ENCODE measurements at places on chromosomes 2 and 18. TPM values are rescaled to one million over a fixed set of nuclear protein-coding genes. Genes with fewer than 3 reads are reported as not detected.

TGFA gene
- total RNA-seq: 0.31 TPM

NDC80 gene
- 0.31 TPM for total RNA-seq

CYRIA gene
- 11.5 TPM for total RNA-seq

REEP1 gene
- 65.7 TPM for total RNA-seq

FOXD4L1 gene
- 0.50 TPM for total RNA-seq

TTC31 gene
- 18.8 TPM for total RNA-seq

NPAS2 gene
- total RNA-seq: 11.8 TPM

MYL1 gene
- not detected for total RNA-seq

ANKRD36B gene
- total RNA-seq: 29.9 TPM

GYPC gene
- 93.4 TPM for total RNA-seq

- ATAC-seq: no peak
These were observed 5.5 kb upstream of the RMDN2 start for GRCh38 chr2:37919631-37920032.

DNA sequence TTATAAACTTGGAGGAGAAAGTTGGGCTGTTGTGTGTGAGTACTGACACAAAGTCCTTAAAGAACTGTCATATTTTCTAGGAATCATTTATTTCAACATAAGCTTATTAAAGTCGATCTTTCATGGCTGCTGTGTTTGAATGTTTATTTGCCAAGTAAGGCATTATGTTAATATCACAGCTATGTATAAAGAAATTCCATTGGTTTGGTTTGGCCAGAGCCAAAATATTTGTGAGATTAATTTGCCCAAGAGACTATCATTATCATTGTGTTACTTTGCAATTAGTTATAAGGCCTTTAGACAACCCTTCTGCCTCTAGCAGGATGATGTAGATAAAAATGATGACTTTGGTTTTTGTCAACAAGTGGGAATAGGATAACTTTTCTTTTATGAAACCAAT lies 240.6 kb upstream of the NT5C1B start:
- ATAC-seq: no peak

DNA sequence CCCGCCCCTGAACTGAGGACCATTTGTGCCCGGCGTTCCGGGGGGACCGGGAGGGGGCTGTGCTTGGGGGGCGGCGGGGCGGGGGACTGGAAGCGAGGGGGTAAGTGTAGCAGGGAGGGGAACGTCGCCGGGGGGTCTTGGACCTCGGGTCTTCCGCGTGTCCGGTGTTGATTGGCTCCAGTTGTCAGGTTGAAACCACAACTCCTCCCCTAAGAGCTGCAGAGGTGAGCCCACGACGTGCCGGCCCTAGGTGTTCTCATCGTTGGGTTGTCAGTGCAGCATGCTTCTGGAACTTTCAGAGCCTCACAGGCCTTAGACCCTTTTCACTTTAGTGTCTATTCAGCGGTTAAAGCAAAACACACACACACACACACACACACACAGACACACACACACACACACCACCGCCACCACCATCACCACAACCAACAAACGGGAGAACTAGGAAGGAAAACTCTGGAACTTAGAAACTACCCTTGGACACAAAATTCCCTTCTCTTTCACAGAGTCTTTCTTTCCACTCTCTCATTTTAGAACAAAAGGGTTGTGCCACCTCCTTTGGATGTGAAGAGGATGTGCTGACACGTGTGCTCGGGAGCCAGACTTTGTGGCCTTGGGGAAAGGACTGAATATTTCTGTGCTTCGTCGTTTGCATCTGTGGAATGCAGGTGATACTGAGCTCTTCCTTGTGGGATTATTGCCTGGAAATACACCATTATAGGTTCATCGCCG lies 6.7 kb upstream of the DLX2 start:
- ATAC-seq: no peak

- no peak for ATAC-seq
These were observed 41.6 kb downstream of the ANKRD44 start for GRCh38 chr2:197268786-197269584.

- ATAC-seq: no peak
These were observed 15.2 kb downstream of the SP100 start for GRCh38 chr2:230430957-230431910.

- ATAC-seq: no peak
These were observed 90.4 kb downstream of the SCN3A start for GRCh38 chr2:165113414-165113813.

DNA sequence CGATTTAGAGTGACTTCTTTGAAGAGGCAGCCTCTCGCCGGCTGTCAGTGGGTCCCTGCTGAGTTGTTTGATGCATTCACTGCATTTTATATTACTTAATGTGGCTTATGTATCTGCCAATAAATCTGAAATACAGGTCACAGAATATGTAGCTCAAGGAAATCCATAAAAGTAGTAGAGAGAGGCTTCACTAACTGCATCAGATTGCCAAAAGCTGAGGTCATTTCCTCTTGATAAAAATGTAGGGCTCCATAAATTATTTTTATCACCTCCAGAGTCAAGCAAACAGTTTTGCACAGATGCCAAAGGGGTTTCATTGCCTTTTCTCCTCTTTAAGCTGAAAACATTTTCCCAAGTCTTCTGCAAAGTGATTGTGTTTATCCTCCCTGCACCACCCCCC lies 36.5 kb upstream of the CCDC93 start:
- ATAC-seq: no peak

DNA sequence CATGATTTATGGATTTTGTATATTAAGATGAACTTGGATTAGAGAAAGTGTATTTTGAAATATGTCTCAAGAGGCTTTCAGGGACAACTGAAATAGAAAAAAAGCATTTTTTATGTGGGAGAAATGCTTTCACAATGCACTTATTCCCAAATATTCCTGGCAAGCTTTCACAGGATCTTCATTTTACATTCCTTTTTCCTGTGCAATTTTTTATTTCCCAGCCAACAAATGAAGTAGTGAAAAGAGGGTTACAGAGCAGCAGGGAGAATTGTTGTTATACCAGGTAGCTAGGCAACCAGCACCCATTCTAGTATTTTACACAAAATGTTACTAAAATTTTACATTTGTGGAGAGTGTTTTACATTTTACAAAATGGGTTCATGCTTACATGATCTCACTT lies 167.0 kb upstream of the RPRM start:
- ATAC-seq: no peak

DNA sequence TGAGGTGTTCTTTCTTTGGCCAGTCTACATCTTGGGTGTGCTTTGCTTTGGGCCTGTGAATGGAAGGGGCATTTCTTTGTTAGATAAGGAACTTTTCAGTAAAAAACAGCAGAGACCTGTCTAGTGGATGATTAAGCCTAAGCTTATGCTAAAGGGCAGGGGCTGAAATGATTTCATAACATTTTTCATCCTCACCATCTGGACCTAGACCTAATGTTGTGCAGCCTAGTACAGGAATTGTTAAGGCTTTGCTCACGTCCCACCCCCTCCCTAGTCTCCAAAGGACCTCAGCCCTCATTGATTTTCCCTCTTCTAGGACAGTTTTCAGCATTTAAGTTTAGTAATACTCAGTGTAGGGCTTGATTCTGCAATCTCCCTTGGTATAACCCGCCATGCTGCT lies 111.8 kb downstream of the PRKCE start:
- no peak for ATAC-seq

GRCh38 chr2:132253496-132254305 lies 91.9 kb upstream of the ANKRD30BL start:
- no peak for ATAC-seq

DNA sequence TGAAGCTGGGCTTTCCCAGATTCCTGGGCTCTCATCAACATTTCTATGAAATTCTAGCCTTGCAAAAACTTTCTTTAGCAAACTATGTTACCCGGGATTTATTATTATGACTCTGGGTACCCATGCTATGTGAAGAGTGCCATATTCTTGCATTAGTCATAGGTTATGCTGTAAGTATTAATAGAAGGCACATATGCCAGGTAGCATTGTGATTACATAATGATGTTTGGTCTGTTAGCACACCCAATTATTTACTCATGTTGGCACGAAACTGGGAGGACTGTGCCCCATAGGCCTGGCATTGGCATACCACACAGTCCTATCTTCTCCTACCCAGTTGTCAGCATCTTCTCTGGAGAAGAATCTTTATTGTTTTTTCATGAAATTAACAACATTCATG lies 171.0 kb downstream of the SLC4A3 start:
- no peak for ATAC-seq

- no peak for ATAC-seq
These were observed 224.3 kb downstream of the KLHL29 start for GRCh38 chr2:23609254-23609653.

- no peak for ATAC-seq
These were observed 509.5 kb downstream of the EIPR1 start for GRCh38 chr2:2868085-2868484.

- no peak for ATAC-seq
These were observed 446.4 kb upstream of the RAB12 start for GRCh38 chr18:8162802-8163201.

- no peak for ATAC-seq
These were observed 10.3 kb upstream of the DNAJC10 start for GRCh38 chr2:182705761-182706160.

DNA sequence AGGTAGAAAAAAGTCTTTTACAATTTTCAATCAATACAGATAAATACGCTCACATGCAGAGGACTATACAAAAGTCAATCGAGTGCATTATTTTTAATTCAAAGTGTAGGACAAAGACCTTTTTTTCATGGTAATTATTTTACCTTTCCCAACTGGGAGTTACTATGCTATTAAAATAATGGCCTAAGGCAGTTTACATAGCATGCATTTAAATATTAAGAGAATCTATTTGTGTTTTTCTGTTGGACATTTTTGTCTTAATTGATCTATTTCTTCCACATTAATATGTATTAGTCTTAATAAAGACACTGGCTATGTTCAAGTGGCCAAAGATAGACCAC lies 130.2 kb upstream of the MAP3K20 start:
- ATAC-seq: no peak

GRCh38 chr18:79960921-79961526 lies 3.4 kb upstream of the HSBP1L1 start:
- ATAC-seq: no peak

- no peak for ATAC-seq
These were observed 300.6 kb upstream of the SALL3 start for GRCh38 chr18:78679031-78679430.

DNA sequence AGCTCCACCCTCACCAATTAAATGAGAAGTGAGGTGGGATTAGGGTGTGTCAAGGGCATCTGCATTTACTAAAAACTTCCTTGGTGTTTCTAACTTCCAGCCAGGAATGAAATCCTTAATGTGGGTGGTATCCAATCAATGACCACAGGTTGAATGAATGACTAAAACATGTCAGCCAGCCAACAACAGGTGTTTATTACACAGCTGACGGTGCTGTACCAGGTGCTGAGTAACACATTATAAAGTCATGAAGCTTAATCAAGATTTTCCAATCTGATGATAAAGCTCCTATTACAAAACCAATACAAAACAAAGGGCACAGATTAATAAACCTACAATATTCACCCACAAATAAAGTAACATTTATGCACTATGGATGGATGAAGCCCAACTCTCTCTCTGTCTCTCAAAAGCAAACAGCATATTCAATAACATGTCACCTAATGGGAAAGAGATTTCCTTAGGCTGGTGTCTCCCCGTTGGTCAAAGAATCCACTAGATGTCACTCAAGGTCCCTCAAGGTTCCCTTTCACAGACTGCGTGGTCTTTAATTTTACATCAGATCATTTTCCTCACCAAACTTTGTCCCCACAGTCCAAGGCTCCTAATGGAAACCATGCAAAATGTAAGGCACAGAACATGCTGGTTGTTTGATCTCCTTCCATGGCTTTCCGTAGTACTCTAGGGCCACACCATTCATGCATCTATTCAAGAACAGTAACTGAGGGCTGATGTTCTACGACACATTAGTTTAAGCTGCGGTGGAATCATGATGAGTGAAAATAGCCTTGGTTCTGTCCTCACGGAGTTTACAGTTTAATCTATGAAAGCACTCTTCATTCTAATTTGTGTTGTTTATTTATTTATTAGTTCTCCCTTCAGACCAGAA lies 6.4 kb upstream of the PTPN4 start:
- ATAC-seq: peak; percentile 52

- no peak for ATAC-seq
These were observed 805 bp upstream of the TNFRSF11A start for GRCh38 chr18:62324181-62324828.

DNA sequence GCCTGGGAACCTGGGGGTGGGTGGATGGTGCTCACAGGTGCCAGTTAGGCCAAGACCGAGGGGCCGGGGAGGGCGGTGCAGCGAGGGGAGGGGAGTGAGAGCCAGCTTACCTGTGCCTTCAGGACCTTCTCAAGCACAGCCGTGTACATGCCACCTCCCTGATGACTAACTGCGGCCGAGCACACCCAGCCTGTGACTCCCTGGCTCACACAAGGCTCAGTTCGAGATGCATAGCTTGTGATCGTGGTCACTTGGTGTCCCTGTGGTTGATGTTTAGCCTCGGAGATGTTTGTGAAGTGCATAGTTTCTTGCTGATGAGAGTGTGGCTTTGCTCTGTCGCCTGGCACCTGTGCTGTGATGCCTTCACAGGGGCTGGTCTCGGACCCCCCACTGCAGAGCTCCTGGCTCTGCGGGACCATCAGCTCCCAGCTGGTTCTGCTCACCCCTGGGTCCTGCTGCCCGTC lies 84.5 kb upstream of the ODC1 start:
- no peak for ATAC-seq

GRCh38 chr2:9095690-9096089 lies 92.2 kb upstream of the MBOAT2 start:
- peak; percentile 68 for ATAC-seq

GRCh38 chr18:10530852-10531251 lies 5.0 kb downstream of the NAPG start:
- ATAC-seq: no peak

- ATAC-seq: no peak
These were observed 16.2 kb upstream of the BBS5 start for GRCh38 chr2:169462896-169463695.

DNA sequence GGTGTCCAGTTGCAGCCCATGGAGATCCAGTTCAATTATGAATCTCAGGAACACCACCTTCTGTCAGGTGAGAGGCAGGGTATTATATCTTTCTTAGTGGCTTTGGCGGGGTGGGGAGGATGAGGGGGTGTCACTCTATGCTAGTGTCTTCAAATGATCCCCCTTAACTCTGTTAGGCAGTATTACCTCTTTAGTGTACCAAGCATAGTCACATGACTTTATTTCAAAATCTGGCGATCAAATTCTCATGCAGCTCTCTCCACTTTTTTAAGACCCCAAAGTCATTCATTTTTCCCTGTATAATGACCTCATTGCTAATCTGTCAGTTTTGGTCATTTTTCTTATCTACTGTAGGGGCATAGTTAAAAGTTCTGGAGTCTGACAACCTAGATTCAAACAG lies 1.1 kb upstream of the ZSCAN30 start:
- ATAC-seq: no peak

DNA sequence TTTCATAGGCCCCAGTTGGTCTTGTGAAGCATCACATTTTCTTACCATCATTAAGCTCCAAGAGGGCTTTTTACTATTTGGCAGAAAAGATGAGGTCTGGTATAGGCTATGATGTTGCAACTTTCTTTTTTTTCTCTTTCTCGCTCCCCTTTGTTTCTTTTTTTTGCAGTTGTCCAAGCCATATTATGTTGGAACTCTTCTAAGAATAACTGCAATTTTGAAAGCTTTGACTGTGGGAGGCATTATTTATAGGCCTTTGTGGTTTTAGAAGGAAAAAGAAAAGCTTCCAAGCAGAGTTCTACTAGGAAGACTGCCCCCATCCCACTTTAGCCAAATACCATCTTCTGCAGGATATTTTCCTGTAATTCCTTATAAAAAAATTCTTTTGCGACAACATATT lies 571.6 kb downstream of the ARHGAP15 start:
- ATAC-seq: no peak

- ATAC-seq: no peak
These were observed 123.3 kb downstream of the PRKCE start for GRCh38 chr2:45774688-45775244.

- ATAC-seq: no peak
These were observed 75.6 kb upstream of the APCDD1 start for GRCh38 chr18:10378688-10379420.

- ATAC-seq: no peak
These were observed 511.7 kb upstream of the CNTNAP5 start for GRCh38 chr2:123513351-123513750.
